ENCODE measurements at places on chromosomes 5 and 9. TPM values are rescaled to one million over a fixed set of nuclear protein-coding genes. Genes with fewer than 3 reads are reported as not detected.
A peak's percentile ranks its signal among the peaks of the same experiment; 100 is the strongest.

DNA sequence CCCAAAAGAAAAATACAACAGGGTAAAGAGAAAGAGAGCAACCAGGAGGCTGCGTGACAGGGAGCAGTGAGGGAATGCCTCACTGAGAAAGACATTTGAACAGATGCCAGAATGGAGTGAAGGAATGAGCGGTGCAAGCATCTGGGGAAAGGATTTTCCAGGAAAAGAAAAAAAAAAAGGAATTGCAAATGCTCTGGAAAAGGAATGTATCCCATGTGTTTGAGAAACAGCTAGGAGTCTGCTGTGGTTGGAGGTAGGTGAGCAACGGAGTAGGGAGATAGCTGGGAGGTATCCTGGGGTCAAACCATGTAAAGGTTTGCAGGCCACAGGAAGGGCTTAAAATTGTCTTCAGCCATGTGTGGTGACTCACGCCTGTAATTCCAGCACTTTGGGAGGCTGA, 23.6 kb upstream of the CEMIP2 start:
- no peak for DNase-seq
- no peak overlapping the region for H3K4me3 ChIP-seq
- H3K4me1 ChIP-seq = peaks cover 56% of the 10 kb centered on the region
- no peaks in the 10 kb centered on the region for H3K36me3 ChIP-seq

DNA sequence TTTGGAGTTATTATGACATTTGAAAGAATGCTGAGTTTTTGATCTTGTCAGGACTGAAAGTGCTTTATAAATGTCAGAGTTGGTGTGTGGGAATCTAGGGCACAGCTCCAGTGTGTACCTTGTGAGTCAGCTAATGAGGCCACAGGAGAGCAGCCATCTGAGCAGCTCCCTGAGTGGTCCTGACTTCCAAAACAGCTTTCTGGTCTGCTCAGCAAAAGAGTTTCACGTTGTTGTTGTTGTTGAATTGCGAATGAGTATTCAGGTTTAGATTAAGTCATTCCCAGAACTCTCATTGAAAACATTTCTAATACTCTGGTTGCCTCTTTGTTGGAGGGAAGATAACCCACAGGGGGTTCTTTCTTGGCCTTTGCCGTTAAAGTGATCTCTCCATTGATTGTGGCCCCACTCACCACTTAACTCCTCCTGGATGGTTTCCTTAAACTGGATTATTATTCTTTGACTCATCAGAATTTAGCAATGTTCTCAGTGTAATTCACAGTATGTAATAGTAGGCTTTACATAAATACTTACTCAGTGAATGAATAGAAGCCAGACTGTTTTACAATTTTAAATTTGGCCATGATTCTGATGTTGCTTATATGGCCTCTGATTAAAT, 125.1 kb upstream of the SGCD start:
- H3K4me1 ChIP-seq = no peaks in the 10 kb centered on the region
- DNase-seq = no peak
- no peak overlapping the region for H3K27ac ChIP-seq
- no peak overlapping the region for H3K4me3 ChIP-seq

DNA sequence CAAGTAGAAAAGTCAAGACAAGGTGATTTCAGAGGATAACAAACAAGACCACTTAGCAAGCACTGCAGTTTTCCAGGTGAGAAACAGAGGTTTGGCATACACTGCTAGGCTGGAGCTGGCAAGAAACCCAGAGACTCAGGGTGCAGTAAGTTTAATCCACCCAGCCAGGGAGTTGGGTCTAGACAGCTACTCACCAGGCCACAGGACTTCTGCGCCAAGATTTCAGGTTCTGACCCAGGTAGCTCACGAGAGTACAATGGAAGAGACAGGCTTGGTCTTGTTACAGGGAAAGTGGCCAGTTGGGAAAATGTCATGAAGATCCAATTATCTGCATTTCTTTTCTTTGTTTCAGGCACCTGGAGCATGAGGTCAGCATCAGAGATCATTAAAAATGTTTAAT, 9.8 kb downstream of the SMIM23 start:
- no peaks in the 10 kb centered on the region for H3K36me3 ChIP-seq
- H3K4me1 ChIP-seq = no peaks in the 10 kb centered on the region
- H3K27ac ChIP-seq = no peak overlapping the region
- peaks cover 16% of the 10 kb centered on the region for H3K27me3 ChIP-seq

DNA sequence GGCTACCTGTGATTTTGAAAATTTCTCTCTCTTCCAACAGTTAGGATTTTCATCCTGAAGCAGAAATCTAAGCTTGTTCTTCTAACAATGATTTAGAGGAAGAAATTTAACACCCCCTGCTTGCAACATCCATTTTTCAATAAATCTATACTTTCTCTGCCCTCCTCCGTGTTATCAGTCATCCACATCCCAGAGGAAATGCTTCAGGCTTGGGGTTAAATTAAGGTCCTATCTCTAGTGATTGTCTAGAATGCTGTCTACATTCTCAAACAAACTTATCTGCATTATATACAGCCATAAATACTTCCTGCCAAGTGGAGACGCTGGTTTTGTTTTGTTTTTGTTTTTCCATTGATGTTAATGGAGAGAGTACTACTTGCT, 371.0 kb downstream of the CSNK1G3 start:
- H3K4me1 ChIP-seq = no peaks in the 10 kb centered on the region
- DNase-seq = no peak

DNA sequence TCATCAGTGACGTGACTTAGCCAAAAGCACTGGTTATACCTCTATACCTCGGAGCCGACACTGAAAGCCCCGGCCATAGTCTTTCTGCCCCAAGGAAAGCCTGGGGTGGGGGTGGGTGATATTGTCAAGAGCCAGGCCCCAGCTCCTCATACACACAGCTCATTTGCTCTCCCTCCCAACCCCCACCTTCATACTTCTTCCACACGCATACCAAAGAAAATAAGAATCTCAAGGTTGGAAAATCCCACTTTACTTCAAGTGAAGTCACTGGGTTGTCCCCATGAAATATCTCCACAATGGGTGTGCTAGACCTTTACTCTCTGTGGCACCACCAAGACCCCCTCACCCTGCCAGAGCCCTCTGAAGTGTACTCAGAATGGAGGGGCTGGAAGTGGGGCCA, 27.1 kb upstream of the MGAT1 start:
- peaks cover 14% of the 10 kb centered on the region for H3K36me3 ChIP-seq
- no peak for DNase-seq
- H3K27ac ChIP-seq = peak overlapping the region; percentile 94

- no peak overlapping the region for H3K4me3 ChIP-seq
- DNase-seq = no peak
- no peaks in the 10 kb centered on the region for H3K36me3 ChIP-seq
Observed at GRCh38 chr5:147411359-147412319, 98.2 kb downstream of the DPYSL3 start.

DNA sequence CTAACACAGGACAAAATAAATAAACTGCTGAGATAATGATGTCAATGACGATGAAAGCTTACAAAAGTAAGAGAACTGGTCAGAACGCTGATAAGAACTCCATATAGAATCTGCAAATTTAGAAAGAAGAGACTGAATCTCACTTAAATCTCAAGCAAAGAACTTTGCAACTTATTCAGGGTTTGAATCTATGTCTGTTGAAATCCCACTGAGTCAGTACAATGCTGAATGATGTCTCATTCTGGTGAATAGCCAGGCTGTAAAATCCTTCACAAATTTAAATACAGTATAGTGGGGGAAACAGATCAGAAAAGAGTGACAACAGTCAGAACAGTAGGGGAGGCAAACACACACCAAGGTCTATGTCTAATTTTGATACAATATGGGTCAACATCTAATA, 38.9 kb upstream of the NR3C1 start:
- no peaks in the 10 kb centered on the region for H3K27me3 ChIP-seq
- DNase-seq = no peak
- peaks cover 30% of the 10 kb centered on the region for H3K4me1 ChIP-seq
- H3K36me3 ChIP-seq = no peaks in the 10 kb centered on the region
- no peak overlapping the region for H3K27ac ChIP-seq

- peaks cover 5% of the 10 kb centered on the region for H3K4me1 ChIP-seq
- H3K4me3 ChIP-seq = no peak overlapping the region
- no peak for DNase-seq
- no peaks in the 10 kb centered on the region for H3K36me3 ChIP-seq
- no peak overlapping the region for H3K27ac ChIP-seq
Observed at GRCh38 chr5:55749387-55749786, 11.5 kb downstream of the DDX4 start.

GRCh38 chr9:114612272-114612923, 1.3 kb downstream of the TMEM268 start:
- no peak for DNase-seq
- H3K4me3 ChIP-seq = peak overlapping the region; percentile 92
- H3K27me3 ChIP-seq = no peaks in the 10 kb centered on the region
- peaks cover 1% of the 10 kb centered on the region for H3K36me3 ChIP-seq

GRCh38 chr5:100800562-100800961, 102.5 kb downstream of the ST8SIA4 start:
- peaks cover 11% of the 10 kb centered on the region for H3K36me3 ChIP-seq
- H3K27me3 ChIP-seq = no peaks in the 10 kb centered on the region
- no peaks in the 10 kb centered on the region for H3K4me1 ChIP-seq
- DNase-seq = no peak
- H3K4me3 ChIP-seq = no peak overlapping the region

DNA sequence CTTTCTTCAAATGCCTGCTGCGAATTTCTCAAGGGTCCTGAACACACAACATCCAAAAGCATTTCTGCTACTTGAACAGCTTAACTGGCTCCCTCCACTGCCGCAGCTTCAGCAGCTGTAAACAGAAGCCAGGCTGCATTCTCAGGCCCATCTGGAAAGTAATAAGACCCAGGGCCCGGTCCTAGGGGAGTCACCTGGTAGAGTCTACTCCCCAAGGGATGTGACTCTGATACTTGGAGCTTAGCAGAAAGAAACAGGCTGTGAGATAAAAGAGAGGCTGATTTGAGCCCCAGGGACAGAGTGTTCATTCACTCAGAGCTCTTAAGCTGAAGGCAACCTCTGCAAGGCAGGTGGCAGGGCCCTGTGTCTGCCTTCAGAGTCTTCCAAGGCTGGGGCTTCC, 356.8 kb downstream of the SPOCK1 start:
- peaks cover 5% of the 10 kb centered on the region for H3K27me3 ChIP-seq
- H3K4me1 ChIP-seq = no peaks in the 10 kb centered on the region
- H3K4me3 ChIP-seq = no peak overlapping the region
- DNase-seq = no peak
- no peak overlapping the region for H3K27ac ChIP-seq

GRCh38 chr9:133475292-133476012, 3.4 kb downstream of the SLC2A6 start:
- no peaks in the 10 kb centered on the region for H3K36me3 ChIP-seq
- no peak overlapping the region for H3K4me3 ChIP-seq
- peaks cover 11% of the 10 kb centered on the region for H3K4me1 ChIP-seq
- no peaks in the 10 kb centered on the region for H3K27me3 ChIP-seq
- no peak overlapping the region for H3K27ac ChIP-seq

GRCh38 chr5:139383993-139384590, 995 bp upstream of the SLC23A1 start:
- peak overlapping the region; percentile 95 for H3K27ac ChIP-seq
- no peak for DNase-seq
- H3K36me3 ChIP-seq = no peaks in the 10 kb centered on the region
- H3K4me1 ChIP-seq = peaks cover 44% of the 10 kb centered on the region
- H3K27me3 ChIP-seq = no peaks in the 10 kb centered on the region
- H3K4me3 ChIP-seq = peak overlapping the region; percentile 82

DNA sequence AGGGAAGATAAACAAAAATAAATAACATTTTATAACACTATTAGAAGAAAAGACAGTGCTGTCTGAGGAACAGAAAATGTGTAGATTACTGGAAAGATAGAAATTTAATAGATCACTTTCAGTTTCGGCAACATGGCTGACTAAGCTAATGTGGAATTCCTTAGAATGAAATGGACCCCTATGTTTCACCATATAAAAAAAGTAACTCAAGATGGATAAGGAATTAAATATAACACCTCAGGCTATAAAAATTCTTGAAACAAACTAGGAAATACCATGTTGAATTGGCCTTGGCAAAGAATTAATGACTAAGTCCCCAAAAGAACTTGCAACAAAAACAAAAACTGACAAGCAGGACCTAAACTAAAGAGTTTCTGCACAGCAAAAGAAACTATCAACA, 558.3 kb downstream of the CHSY3 start:
- no peaks in the 10 kb centered on the region for H3K27me3 ChIP-seq
- H3K4me3 ChIP-seq = no peak overlapping the region
- no peak overlapping the region for H3K27ac ChIP-seq
- DNase-seq = no peak
- no peaks in the 10 kb centered on the region for H3K36me3 ChIP-seq

GRCh38 chr9:16460696-16461095, 409.8 kb downstream of the BNC2 start:
- H3K4me1 ChIP-seq = no peaks in the 10 kb centered on the region
- H3K36me3 ChIP-seq = no peaks in the 10 kb centered on the region
- H3K4me3 ChIP-seq = no peak overlapping the region
- H3K27me3 ChIP-seq = no peaks in the 10 kb centered on the region
- H3K27ac ChIP-seq = no peak overlapping the region
- DNase-seq = no peak

DNA sequence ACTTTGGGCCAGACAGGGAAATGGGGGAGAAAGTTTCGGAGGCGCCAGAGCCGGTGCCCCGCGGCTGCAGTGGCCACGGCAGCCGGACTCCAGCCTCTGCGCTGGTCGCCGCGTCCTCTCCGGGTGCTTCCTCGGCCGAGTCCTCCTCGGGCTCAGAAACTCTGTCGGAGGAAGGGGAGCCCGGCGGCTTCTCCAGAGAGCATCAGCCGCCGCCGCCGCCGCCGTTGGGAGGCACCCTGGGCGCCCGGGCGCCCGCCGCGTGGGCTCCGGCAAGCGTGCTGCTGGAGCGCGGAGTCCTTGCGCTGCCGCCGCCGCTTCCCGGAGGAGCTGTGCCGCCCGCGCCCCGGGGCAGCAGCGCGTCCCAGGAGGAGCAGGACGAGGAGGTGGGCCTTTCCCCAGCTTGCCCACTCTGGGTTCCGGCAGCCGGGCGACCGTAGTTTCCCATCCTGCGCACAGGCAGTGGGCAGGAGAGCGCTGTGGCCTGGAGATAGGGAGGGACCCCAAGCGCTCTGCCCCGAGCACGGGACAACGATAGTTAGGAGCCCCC, 516 bp downstream of the MAST4 start:
- H3K27ac ChIP-seq = no peak overlapping the region
- H3K4me3 ChIP-seq = peak overlapping the region; percentile 82
- peaks cover 18% of the 10 kb centered on the region for H3K4me1 ChIP-seq

DNA sequence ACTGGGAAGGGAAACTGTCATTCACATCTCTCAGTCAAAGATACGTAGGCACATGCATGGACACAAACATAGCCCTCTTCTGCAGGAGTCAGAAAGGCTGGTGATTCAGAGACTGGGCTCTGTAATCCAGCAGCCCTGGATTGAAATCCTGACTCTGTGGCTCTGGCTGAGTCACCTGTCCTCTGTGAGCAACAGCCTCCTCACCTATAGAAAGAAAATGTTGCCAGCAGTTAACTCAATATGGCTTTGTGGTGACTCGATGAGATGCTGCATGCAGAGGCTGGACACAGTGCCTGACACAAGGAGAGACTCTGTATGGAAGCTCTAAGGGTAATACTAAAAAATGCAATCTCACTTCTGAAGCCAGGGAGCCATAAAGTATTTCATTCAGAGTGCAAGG, 23.9 kb upstream of the CDKN2AIPNL start:
- peaks cover 51% of the 10 kb centered on the region for H3K4me1 ChIP-seq
- peak; percentile 60 for DNase-seq
- no peaks in the 10 kb centered on the region for H3K27me3 ChIP-seq
- H3K27ac ChIP-seq = peak overlapping the region; percentile 58
- H3K36me3 ChIP-seq = no peaks in the 10 kb centered on the region
- H3K4me3 ChIP-seq = peak overlapping the region; percentile 68

The C9 gene
- total RNA-seq = not detected

The OCLN gene
- 2.8 TPM for total RNA-seq

The CCDC152 gene
- total RNA-seq = 13.5 TPM

The APBA1 gene
- total RNA-seq = 0.74 TPM

The HMGCR gene
- 24.2 TPM for total RNA-seq

The HEMGN gene
- total RNA-seq = 1.5 TPM

All from activated T-cell treated with anti-CD3 and anti-CD28 coated beads, Interleukin-2, amount 50 U/mL, for 72 hours (primary cell).